ENCODE measurements at places on chromosomes 7 and 10.

DNA sequence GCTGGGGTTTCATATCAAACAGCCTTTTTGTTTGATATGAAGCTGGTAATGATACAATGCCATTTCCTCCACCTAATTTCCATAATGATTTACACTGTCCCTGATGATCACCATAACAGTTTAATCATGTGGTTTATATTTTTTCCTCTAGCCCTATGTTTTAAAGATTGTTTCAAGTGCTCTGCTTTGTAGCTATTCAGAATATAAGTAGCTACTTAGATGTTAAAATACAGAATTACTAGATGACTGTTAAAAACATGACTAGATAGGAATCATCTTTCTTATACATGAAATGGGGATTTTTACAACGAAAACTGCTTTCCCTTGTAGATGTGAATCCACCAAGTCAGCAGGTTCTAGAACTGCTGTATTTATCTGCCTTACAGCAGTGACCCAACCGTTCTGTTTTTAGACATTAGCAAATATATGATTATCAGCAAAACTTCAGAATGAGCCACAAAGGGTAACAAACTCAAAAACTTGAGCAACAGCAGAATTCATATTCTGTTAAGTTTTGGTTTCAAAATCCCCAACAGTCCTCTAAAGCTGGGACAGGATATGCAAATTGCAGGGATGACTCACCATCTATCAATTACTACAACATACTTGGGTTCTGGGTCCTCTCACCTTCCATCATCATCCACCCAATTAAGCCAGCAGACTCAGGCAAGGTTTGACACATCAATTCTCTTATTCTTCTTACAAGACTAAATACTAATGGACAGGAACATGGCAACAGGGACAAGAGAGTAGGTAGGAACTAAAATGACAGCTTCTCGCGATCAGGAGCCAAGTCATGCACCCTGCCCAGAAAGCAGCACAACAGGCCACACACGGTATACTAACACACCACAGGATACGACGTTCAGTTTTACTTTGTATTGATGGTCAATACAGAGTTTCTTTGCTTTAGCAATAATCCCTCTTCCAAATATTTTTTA is 83.9 kb downstream of the PIP4K2A start:
- DNase-seq = no peak

DNA sequence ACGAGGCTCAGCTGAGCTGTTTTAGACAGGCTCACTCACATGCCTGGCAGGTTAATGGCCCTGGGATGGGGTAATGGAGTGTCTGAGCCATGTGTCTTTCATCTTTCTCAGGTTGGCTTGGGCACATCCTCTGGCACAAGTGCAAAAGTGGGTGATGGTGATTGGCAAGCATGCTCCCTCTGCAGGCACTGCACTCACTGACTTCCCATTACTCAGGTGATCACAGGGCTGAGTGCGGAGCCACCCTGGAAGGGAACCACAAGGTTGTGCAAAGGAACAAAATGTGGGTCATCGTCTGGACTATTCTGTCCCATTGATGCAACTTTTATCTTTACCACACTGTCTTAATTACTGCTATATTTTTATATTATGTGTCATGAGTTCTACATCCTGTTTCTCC is 244.1 kb upstream of the AKR1E2 start:
- DNase-seq = no peak

- DNase-seq = no peak
Measured at GRCh38 chr10:77768039-77768438, 130.4 kb upstream of the KCNMA1 start.

- no peak for DNase-seq
Measured at GRCh38 chr7:43766564-43766963, 8.1 kb downstream of the BLVRA start.

GRCh38 chr10:55466806-55467504 is 665.9 kb upstream of the PCDH15 start:
- no peak for DNase-seq

- peak; percentile 33 for DNase-seq
Measured at GRCh38 chr10:32957341-32958084, 517 bp downstream of the ITGB1 start.

DNA sequence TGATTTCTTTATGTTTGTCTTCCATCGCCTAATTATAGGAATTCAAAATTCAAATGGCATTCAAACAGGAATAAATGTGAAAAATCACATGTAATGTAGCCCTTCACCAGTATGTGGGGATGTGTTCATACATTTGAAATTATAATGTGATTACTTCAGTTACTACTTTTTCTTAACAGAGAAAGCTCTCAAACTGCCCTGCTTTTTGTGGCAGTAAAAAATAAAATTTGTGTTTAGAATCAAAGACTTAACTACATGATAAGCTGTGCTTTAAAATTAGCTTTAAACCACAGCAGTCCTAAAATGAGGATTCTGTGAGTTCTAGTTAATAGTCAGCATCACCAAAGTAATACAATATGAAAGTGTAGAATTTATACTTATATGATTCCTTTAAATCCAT is 7.8 kb upstream of the HERC4 start:
- DNase-seq = no peak

DNA sequence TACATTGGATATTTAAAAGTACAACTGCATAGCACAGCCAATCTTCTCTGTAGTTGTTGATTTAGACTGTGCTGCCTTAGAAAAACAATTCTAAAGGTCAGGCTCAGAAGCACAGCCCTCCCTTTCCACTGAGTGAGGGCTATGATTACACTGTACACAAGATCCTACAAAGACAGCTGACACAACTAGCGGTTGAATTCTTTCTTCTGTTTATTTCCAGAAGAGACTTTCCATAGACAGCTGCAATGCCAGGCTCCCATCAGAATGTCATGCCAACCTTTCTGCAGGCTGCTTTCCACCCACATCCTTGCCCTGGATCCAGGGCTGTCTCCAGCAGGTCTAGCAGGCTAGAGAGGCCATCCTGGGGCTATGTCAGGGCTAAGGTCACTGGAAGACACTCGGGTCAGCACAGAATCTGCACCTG is 39.3 kb downstream of the FAM13C start:
- no peak for DNase-seq

DNA sequence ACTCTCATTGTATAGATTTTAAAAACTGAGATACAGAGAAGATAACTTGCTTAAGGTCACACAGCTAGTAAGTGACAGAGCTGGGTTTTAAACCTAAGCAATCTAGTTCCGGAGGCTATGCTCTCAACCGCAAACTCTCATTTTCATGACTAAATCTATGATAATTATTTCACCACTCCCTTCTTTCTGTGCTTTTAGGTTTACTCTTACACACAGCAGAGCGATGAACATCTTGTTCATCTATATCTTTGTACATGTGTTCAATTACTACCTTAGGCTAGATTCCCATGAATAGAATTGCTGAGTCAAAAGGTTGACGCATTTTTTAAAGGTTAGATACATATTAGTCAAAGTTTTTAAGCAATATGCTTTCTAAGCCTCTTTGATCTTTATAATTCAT is 154.8 kb downstream of the CHN2 start:
- no peak for DNase-seq

DNA sequence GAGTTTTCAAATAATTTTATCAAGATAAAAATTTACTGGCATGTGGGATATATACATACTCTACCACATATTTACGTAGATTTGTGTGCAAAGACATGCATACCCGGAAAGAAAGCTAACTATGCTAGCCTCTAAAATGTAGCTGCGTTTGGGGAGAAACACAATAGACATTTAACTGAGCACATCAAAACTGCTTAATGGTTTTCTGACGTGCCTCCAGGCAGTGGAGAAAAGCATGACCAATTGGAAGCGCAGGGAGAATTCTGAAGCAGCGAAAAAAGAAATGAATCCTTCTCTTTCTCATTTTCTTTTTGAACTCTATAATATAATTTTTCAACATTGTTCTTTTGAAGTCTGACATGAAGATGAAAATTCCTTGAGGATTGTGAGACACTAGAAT is 60.3 kb upstream of the LYZL1 start:
- no peak for DNase-seq
